Activated CD4-positive, CD25-positive, alpha-beta regulatory T cell treated with anti-CD3 and anti-CD28 coated beads, Interleukin-2, amount 50 U/mL, for 24 hours (primary cell): ENCODE measurements at places on chromosomes 4 and X.
A peak's percentile ranks its signal among the peaks of the same experiment; 100 is the strongest.

GRCh38 chr4:59759082-59759825 lies 1440.9 kb upstream of the ADGRL3 start:
- ATAC-seq = no peak

DNA sequence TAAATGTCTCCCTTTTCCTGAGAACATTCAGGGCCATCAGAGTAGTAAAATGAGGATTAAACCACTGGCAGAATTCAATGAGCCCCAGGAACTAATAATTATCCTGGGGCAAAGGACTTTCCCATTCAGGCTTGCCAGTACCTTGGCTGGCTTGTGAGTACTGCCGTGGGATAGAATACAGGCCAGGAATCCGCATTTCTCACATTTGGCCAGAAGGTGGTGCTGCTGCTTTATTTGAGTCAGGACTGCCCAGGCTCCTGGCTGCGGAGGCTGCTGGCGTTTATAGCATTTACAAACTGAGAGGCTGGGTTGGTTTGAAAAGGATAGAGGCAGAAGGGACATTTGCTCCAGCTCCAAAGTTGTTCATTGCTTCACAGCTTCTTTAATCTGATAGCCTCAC lies 91.4 kb downstream of the RTL9 start:
- ATAC-seq = no peak

DNA sequence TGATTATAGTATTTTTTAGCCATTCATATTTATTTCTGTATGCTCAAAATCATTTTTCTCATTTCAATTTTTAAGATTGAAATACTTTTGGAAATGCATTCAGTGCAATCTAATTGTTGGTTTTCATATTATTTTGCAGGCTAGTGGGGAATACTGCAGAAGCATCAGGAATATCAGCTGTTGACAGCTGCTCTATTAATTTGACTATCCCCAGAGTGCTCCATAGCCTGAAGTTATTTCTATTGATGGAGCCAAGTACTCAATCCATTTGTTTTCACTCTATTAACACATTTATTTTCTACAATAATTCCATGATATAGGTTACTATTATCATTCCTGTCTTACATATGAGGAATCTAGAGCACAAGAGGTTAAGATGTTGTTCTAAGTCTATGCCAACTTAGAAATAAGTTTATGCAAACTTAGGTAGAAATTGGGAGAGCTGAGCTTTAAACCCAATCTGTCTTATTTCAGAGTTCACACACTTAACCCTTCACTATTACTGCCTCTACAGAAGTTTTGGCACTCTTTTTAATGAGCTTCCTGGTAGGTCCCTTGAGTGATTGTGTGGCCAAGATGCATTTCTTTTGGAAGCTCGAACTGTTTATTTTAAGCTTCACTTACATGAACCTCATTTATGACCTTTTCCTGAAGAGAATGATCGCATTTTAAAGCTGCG lies 65.6 kb upstream of the PCDH18 start:
- no peak for ATAC-seq

DNA sequence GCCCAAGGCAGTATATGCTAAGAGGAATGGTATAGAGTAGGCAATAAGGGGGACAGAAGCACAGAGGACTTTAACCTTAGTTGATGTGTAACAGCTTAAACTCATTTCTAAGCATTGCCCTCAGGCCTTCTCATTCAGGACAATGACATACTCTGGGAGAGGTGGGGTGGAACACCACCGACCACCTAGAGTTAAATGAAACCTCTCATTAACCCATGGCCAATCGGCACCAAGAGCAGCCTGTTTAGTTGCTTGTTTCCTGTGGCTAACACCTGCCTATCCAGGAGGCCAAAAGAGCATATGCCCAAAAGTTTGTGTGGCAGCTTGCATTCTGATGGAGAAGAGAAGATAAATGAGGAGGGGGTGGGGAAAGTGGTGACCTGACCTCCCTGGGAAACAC lies 88.7 kb upstream of the PLAC1 start:
- ATAC-seq = no peak

GRCh38 chrX:39648548-39649254 lies 449.1 kb downstream of the BCOR start:
- ATAC-seq = no peak

GRCh38 chrX:148661035-148661434 lies 160.6 kb downstream of the AFF2 start:
- ATAC-seq = no peak

DNA sequence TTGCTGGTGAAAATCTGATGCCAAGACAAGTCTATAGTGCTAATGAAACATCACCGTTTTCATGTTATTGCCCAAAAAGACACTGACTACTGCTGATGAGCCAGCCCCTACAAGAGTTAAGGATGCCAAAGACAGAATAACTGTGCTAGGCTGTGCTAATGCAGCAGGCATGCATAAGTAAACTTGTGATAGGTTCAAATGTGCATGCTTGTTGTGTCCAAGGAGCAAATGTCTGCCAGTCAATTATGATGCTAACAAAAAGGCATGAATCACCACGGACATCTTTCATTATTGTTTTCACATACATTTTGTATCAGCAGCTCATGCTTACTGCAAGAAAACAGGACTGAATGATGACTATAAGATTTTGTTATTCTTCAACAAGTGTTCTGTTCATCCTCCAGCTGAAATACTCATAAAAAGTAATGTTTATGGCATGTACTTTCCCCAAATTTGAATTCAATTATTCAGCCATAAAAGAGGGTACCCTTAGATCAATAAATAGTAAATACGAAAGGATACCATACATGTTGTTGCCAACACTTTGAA lies 306.9 kb upstream of the ARSJ start:
- ATAC-seq = no peak

GRCh38 chr4:73236151-73236550 lies 22.4 kb downstream of the ANKRD17 start:
- no peak for ATAC-seq

- ATAC-seq = peak; percentile 75
Measured at GRCh38 chr4:42633605-42634388, 23.1 kb downstream of the ATP8A1 start.

DNA sequence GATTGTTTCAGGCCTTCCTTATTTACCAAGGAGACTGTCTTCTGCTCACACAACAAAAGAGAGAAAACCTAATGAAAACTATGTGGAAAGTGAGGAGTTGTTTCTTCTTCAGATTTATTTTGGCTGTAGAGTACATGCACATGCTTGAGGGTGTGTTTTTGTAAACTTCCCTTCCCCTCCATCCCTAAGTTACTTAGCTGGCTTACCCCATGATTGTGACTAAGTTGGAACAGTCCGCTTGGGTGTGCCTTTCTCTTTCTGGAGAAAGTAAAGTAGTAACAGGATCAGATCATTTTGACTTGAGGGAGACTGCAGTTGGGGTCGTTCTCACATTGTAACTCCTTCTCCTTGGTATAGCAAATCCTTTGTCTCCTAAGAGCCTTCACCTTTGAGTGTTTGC lies 155.9 kb downstream of the RTL9 start:
- no peak for ATAC-seq

- ATAC-seq = no peak
Measured at GRCh38 chrX:153478746-153479145, 8.4 kb upstream of the HAUS7 start.

GRCh38 chrX:137999552-137999951 lies 433.6 kb downstream of the ZIC3 start:
- ATAC-seq = no peak

DNA sequence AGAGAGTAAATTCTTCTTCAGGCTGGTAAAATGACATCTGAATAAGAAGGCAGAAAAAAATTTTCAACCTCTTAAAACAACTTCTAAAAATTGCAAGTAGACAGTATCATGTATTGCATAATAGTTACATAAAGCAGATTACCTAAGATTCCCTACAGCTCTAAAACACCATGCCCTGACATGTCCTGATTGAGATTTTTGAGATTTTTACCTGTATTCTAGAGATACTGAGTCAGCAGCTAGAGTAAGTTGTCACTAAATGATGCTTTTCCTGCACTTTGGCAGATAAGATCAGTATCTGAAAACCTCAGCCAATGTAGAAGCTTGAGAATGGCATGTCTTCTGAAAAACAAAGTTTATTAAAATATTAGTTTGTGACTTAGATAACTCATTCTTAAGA lies 713.6 kb downstream of the CCSER1 start:
- ATAC-seq = no peak

- no peak for ATAC-seq
Measured at GRCh38 chrX:95218976-95219375, 1465.7 kb upstream of the DIAPH2 start.

DNA sequence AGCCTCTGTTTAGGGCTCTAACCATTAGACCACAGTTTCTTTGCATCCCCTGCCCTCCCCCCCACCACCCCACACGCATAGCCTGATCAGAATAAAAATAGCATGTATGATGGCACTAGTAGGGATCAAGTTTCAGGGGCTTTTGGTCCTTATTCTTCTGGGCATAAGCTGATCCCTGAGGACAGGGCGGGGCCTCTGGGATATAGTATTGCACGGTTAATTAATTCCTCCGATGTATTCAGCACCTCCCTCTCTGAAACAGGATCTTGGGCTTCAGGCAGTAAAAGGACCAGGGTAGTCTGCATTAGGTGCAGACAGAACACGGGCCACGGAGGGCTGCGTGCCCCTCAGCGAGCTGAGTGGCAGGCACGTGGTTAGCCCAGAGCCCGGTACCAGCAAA lies 57.1 kb downstream of the ELF4 start:
- no peak for ATAC-seq

GRCh38 chr4:145176641-145177432 lies 3.6 kb downstream of the OTUD4 start:
- no peak for ATAC-seq

- ATAC-seq = no peak
Measured at GRCh38 chrX:57573754-57574153, 18.1 kb upstream of the ZXDB start.

DNA sequence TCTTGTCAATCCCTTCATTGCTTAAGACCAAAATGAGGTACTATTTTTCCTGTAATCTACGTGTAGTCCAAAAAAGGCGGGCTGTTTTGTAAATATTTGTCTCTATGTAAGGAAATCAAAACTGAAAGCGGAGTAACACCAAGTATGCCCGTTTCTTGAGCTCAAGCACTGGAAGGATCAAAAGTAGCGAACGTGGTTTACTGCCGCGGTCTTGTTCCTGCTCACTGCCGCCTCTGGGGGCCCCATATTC lies 71.5 kb downstream of the AFF1 start:
- peak; percentile 66 for ATAC-seq

GRCh38 chr4:165208741-165209388 lies 1.5 kb downstream of the KLHL2 start:
- peak; percentile 44 for ATAC-seq

GRCh38 chrX:43666311-43666912 lies 10.3 kb downstream of the MAOA start:
- peak; percentile 28 for ATAC-seq

- no peak for ATAC-seq
Measured at GRCh38 chr4:121764702-121765367, at the start of gene SMIM43. TSS of gene SMIM43 (minus strand) at chr4:121765164. CDS start at chr4:121765105, 59 bp downstream.

DNA sequence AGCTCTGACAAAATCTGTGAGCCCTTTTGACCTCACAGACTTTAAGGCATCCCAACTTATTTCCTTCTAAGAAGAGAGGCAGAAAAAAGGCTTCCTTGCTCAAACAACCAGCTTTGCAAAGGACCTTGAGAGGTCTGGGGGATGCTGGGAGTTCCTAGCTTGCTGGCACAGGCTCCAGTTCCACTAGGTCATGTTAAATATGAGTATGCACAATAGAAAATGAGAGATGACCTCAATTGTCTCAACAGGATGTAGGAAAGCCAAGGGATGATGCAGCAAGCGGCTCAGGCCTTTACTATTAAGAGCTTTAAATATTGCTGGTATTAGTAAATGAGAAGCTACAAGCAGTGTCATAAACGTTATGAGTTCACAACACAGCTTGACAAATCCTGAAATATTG lies 13.3 kb upstream of the ZNF827 start:
- no peak for ATAC-seq

- no peak for ATAC-seq
Measured at GRCh38 chr4:173499658-173500535, 30.1 kb downstream of the HAND2 start.

DNA sequence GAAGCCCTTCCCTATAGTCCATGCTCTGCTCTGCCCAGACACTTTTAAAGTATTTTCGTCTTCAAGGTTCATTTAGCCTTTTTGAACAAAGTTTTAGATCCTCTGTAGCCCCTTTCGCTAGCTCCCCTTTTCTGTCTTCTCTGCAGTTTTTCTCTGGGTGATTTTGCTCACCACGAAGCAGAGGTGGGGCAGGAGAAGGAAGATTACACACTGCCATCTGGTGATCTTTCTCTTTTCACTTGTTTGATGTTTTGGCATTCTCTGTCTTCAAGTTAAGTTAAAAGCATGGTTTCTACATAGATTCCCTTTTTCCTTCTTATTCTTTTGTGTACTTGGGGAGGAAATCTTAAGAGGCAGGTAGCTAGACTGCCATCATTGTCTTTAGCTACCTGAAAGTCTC lies 43.9 kb downstream of the CC2D2A start:
- no peak for ATAC-seq

- ATAC-seq = no peak
Measured at GRCh38 chrX:12065251-12065650, 73.0 kb upstream of the FRMPD4 start.

DNA sequence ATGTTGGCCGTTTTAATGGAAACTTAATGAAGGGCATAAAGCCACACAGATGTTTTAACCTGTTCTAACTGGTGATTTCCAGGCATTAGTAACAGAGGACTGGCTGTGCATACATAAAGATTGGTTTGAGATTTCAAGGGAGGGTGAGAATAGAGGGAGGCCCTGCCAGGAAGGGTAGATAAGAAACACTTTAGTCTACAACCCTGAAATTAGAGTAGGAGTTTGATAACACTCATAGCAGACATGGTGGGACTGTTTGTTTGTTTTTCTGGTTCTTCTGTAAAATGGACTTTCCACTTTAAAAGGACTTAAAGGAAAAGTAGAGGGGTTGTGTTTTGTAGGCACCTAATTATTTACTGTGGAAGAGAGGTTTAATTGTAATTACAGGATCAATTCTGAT lies 16.2 kb downstream of the SLC4A4 start:
- no peak for ATAC-seq

GRCh38 chrX:131840799-131841495 lies 182.2 kb upstream of the STK26 start:
- ATAC-seq = no peak

DNA sequence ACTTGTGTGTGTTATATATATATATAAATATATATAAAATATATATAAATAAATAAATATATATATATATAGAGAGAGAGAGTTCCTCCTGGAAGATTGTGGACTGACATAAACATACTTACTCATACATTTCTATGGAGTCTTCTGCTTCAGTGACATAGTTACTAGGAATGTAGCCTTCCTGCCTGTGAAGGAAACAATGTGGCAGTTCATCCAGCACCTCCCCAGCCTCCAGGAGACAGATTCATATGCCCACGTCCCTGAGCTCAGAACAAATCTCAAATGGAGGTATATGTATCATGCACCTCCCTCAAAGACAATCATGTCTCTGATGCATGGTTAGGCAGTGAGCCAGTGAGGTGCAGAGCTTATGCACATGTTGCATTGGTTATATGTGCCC lies 11.4 kb upstream of the TIMM8A start:
- ATAC-seq = no peak
